ENCODE measurements at places on chromosomes 1 and 21.
A peak's percentile ranks its signal among the peaks of the same experiment; 100 is the strongest.

DNA sequence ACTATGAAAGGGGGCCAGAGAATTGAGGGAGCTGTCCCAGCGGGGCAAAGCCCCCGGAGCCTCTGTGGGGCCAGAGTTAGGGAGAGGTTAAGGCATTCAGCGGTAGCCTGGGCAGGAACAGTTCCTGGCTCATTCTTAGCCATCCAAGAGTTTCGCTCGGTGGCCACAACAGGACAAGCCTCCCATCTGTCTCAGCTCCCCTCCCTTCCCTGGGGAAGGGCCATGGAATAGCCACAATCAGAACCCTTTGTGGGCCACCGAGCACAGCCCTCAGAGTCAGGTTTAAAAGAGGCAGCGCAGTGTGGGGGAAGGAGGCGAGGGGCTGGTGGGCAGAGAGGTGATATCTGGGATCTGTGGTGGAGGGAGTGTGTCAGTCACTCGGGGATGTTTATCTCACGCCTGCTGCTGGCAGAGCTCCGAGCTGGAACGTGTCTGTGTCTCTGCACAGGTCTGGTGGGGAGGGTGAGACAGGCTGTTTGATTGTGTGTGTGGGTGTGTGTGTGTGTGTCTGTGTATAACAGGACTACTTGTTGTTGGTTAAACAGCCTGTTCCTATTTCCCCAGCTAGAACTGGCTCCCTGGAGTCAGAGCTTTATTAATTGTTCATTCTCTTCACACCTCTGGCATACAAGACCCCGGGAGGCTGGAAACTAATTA, 49.6 kb upstream of the GOLT1A start:
- DNase-seq = no peak

DNA sequence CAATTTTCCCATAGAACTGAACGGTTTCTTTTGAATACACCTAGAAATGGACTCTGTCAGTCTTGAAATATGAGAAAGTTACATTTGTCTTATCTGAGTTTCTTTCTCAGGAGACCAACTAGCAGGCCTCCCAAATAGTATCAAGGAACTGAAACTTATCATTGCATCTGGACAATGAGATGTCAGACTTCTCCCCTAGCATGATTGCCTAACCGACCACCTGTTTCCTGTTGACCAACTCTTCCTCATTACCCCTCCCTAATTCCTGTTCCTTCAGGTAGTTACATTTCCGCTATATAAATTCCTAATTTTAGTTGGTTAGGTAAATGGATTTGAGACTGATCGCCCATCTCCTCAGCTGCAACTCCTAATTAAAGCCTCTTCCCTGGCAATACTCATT, 1587.3 kb downstream of the NCAM2 start:
- DNase-seq = no peak

DNA sequence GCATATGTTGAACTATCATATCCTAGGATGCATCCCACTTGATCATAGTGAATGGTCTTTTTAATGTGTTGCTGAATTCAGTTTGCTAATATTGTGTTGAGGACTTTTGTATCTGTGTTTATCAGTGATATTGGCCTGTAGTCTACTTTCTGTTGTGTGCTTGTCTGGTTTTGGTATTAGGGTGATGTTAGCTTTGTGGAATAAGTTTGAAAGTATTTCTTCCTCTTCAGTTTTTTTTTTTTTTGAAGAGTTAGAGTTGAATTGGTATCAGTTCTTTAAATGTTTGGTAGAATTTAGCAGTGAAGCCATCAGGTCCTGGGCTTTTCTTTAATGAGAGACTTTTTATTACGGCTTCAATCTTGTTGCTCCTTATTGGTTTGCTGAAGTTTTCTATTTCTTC, 162.3 kb downstream of the VAV3 start:
- no peak for DNase-seq

- no peak for DNase-seq
Measured at GRCh38 chr1:5887349-5887970, 104.8 kb downstream of the NPHP4 start.

- DNase-seq = no peak
Measured at GRCh38 chr1:240287722-240288121, 196.0 kb downstream of the FMN2 start.

DNA sequence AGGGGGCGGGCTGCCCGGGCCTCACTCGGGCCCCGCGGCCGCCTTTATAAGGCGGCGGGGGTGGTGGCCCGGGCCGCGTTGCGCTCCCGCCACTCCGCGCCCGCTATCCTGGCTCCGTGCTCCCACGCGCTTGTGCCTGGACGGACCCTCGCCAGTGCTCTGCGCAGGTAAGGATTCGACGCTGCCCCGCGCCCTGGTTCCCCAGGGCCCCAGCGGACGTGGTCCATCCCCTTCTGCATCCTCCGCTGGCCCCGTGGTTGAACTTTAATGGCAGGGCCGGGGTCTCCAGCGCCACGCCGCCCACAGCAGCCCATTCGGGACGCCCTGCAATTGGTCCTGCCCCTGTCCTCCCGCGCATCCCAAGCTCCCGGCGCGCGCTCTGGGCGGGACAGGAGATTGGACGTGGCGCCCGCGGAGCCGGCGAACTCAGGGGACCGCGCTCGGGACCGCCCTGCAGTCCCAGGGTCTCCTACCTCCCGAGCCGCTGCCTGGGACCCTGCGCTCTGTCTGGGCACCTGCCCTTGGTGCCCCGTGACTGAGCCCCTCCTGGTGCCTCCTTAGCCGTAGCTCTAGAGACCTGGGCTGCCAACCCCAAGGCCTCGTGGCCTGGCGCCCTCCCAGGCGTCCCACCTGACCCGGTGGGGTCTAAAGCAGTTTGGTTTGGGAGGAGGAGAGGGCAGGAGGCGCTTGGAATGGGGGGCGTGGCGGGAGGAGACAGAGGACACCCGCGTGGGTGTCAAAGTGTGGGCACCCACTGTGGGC, at the start of gene ALPL:
Gene ALPL, plus strand, starts transcription at position 73 of the 762 bp plus-strand sequence. CDS start 44,659 bp downstream, outside the sequence.
- no peak for DNase-seq

- DNase-seq = no peak
Measured at GRCh38 chr1:175579956-175580750, 163.2 kb downstream of the TNR start.

GRCh38 chr1:201590474-201590873, 51.5 kb downstream of the NAV1 start:
- no peak for DNase-seq

DNA sequence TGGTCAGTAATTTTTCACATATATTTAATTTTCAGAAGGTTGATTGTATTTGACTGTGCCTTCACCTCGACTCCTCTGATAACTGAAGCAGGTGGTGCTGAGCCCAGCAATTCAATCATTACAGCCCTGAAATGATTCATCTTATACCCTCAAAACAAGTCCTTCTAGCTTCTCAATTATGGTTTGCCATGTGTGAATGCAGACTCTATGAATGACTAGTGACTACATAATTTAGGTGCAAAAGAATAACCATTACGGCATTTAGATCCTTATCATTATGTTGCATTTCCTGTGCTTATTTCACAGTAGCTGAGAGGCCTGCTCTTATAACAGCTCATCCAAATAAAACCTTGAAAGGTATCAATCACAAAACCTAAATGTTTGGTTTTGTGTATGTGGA, 54.0 kb upstream of the COL11A1 start:
- no peak for DNase-seq

DNA sequence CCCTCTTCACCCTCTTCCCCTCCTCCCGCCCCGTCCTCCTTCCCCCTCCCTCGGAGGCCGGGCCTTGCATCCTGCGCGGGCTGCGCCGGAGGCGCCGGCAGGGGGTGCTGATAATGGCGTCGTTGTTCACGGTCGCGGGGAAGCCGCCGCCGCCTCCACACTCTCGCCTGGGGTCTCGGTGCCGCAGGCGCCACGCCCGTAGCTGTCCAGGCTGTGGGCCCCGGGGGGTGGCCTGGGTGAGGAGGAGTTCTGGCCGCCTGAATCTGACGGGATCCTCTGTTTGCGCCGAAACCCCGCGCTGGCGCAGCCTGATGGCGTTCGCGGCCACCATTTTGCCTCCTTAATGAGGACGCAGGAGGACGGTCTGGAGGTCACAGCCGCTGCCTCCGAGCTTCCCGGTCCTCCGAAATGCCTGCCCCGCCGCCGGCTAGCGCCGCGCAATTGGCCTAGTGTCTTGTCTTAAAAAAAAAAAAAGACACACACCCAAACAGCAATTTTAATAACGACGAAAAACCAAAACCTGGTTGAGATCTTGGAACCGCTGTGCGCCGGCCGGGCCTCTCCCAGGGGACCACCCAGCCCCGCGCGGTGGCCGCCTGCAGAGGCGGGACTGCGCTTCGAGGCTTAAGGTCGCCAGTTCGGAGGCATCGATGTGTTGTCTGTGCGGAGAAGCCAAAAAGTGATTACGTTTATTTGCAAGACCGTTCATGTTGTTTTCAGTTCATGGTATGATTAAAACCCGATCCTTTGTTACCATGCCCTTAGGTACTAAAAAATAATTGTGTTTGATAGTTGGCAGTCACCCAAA, 106.6 kb upstream of the HNRNPU start:
- DNase-seq = peak; percentile 90

- DNase-seq = peak; percentile 88
Measured at GRCh38 chr1:161227196-161227871, 1.5 kb downstream of the TOMM40L start.

- DNase-seq = no peak
Measured at GRCh38 chr1:47568763-47569162, 130.9 kb downstream of the FOXD2 start.

DNA sequence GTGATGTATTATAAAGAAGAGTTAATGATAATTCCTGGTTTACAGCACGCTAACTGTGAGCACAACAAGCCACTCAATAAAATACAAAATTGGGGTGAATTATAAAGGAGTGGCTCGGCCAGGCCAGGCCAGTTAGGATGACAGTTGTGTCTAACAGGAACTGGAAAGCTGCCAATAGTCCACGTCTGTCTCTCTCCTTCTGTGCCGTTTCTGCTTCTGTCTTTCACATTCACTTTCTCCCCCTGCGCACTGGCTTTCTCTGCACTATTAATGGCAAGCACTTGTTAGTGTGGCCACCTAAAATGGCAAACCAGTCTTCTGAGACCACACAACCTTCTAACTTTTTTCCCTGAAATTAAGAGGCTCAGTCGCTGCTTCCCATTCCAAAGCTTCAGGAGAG, 394.3 kb downstream of the NTNG1 start:
- no peak for DNase-seq

GRCh38 chr1:160171980-160172379, 18.4 kb upstream of the CASQ1 start:
- DNase-seq = no peak

GRCh38 chr1:180548686-180549317, 10.0 kb upstream of the OVAAL start:
- no peak for DNase-seq

DNA sequence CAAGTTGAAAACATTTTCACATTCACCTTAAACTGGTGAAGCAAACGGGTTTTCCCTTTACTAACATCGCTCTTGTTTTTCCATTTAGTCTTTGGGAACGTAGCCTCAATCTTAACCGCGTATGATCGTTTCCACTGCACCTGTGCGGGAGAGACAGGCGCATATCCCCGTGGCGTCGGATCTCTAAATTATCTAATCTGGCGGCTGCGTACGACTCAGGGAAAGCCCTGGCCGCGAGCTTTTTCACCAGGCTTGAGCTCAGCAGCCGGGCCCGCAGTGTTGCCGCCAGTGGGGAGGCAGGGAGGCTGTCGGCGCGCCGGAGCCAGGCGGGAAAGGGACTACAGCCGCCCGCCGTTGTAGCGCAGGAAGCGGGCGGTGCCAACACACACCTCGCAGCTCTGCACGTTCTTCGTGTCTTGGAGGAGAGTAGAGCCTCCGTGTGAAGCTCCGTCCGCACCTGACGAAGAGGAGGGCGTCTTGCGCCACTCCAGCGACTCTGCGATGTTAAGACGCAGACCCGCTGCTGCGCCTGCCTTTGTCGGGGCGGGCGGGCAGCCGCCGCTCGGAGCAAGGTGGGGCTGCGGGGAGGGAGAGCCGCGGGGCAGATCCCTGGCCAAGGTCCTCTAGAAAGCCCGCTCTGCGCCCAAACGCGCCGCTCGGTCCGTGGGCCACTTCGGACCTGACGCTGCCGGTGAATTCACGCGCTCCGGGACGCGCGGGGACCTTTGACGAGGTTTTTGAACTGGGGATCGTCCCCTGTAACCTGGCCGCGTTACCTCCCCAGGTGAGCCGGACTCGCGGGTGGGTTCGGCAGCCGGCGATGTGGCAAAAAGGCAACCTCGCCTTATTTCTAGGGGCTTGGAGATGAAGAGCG, 18.5 kb upstream of the TBX15 start:
- no peak for DNase-seq

- no peak for DNase-seq
Measured at GRCh38 chr1:110677526-110677925, 2.8 kb upstream of the KCNA3 start.

DNA sequence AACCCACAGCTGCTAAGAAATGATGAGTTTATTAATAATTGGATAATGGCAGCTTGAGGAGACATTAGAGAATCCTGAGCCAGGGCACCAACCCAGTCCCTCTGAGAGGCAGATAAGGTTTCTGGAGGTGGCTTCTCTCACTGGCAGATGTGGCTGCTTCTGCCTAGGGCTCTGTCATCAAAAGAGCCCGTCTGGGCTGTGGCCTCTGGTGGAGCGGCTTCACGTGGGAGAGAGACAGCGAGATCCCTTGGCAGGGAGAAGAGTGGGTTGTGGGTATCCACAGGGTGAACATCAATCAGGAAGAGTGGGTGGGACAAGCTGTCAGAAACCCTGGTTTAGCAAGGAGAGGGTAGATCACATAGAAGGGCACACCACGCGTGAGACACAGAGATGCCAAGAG, 30.0 kb downstream of the VWA5B1 start:
- DNase-seq = no peak

DNA sequence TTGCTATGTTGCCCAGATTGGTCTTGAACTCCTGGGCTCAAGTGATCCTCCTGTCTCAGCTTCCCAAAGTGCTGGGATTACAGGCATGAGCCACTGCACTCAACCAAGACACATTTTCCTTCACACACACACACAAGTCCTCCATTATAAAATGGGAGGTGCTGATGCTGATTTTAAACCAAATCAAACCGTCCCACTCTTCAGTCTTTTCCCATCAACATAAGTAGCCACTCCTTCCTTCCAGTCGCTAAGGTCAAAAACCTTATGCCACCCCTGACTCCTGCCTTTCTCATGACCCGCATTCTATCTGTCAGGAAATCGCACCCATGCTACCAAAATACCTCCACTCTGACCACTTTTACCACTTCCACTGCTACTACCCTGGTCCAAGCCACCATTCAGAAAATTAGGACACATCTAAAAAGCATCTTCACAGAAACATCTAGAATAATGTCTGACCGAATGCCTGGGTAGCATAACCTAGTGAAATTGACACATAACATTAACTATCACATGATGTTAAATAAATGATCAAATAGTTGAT, 28.0 kb upstream of the IFNGR2 start:
- no peak for DNase-seq

- no peak for DNase-seq
Measured at GRCh38 chr1:2503554-2504224, 22.7 kb downstream of the PANK4 start.

- no peak for DNase-seq
Measured at GRCh38 chr1:18978706-18979105, 22.2 kb upstream of the IFFO2 start.
